ENCODE measurements at places on chromosomes 11 and 22.

DNA sequence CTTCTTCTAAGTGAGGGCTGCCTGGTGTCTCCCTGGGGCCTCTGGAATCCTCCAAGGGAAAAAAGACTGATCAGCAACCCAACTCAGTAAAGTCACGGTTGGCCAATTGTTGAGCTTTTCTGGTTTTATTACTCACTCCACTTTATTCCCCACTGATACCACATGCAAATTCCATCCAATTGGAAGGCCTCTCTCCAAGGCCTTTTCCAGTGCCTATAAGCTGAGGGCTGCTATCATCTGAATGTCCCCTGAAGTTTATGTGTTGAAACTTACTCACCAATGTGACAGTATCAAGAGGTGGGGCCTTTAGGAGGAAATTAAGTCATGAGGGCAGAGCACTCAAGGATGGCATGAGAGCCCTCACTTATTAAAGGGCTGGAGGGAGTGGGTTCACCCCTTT lies 463.3 kb downstream of the BUD13 start:
- no peak for DNase-seq

DNA sequence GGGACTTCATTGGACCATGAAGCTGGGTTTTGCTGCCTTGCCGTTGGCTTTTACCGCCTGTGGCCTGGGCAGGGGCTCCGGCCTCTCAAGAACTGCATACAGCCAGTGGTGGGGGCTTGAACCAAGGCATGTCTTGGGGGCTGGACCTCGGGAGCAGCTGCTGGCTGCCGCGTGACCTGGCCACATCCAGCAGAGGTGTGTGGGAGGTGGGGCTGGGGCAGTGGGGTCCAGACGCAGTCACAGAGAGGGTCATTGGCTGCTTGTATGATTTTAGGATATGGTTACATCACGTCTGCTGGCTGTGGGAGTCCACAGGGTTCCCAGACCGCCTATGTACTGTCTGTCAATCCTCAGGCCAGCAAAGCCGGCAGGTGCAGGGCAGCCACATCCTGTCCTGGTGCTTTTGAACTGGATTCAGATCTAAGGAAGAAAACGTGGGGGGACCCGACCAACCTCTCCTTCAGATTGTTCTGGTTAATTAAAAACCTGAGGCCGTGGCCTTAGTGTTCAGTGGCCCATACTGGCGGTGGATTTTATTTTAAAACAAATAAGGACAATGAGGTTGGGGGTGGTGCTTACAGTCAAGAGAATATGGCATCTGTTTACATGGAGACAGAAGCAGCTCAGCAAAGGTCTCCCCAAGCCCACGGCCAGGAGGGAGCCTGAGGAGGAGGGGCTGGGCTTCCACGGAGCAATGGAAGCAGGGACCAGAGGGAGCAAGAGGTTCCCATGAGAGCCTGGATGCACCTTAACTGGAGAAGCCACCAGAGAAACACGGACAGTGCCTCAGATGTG lies 426.0 kb downstream of the TBC1D22A start:
- no peak for DNase-seq

- peak; percentile 72 for DNase-seq
Measured at GRCh38 chr11:60913793-60914632, at the start of gene TMEM109. TMEM109 (plus strand) TSS chr11:60914158; CDS start chr11:60919694, 5,536 bp downstream.

DNA sequence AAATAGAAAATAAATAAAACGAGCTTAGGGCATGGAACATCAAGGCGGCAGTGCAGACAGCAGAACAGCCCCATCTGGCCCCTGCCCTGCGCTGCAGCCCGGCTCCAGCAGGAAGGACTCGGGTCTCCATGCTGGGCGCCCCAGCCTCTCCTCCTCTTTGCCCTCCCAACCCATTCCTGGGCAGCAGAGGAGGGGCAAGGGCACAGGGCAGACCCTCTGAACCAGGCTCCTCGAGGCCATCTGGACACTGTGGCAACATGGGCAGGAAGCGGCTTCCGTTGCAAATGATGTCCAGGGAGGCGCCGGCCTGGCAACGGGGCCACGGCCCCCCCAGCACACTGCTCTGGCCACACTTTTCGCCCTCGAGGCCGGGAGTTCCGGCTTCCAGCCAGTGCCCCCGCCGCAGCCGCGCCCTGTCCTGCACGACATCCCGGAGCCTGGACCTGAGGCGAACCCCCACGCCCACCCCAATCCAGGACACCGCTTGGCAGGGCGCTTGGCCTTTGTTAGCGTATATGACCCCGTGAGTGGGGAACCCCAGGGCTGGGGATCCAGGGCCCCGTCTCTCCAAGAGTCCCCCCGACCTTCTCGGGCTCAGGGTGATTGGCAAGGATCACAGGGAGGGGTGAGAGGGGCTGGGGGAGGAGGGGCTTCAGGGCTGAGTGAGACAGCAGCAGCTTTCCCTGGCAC lies 192.1 kb downstream of the IGLL1 start:
- DNase-seq, result no peak

DNA sequence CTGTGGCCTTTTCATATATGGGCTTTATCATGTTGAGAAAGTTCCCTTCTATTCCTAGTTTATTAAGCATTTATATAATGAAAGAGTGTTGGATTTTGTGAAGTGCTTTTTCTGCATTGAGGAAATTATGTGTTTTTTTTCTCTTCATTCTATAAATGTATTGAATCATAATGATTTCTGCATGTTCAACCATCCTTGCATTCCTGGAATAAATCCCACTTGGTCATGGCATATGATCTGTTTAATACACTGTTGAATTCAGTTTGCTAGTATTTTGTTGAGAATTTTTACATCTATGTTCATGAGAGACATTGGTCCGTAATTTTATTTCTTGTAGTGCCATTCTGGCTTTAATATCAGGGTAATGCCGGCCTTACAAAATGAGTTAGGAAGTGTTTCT lies 25.8 kb downstream of the PIM3 start:
- DNase-seq, result no peak

- DNase-seq, result no peak
Measured at GRCh38 chr11:108654994-108655631, 9.8 kb upstream of the DDX10 start.

- no peak for DNase-seq
Measured at GRCh38 chr11:64015935-64016845, 19.5 kb upstream of the FLRT1 start.

- no peak for DNase-seq
Measured at GRCh38 chr11:128504486-128504885, 82.9 kb downstream of the ETS1 start.

GRCh38 chr11:113411536-113411935 lies 24.0 kb downstream of the ANKK1 start:
- no peak for DNase-seq

- DNase-seq, result no peak
Measured at GRCh38 chr11:1839924-1840779, 1.4 kb downstream of the TNNI2 start.

DNA sequence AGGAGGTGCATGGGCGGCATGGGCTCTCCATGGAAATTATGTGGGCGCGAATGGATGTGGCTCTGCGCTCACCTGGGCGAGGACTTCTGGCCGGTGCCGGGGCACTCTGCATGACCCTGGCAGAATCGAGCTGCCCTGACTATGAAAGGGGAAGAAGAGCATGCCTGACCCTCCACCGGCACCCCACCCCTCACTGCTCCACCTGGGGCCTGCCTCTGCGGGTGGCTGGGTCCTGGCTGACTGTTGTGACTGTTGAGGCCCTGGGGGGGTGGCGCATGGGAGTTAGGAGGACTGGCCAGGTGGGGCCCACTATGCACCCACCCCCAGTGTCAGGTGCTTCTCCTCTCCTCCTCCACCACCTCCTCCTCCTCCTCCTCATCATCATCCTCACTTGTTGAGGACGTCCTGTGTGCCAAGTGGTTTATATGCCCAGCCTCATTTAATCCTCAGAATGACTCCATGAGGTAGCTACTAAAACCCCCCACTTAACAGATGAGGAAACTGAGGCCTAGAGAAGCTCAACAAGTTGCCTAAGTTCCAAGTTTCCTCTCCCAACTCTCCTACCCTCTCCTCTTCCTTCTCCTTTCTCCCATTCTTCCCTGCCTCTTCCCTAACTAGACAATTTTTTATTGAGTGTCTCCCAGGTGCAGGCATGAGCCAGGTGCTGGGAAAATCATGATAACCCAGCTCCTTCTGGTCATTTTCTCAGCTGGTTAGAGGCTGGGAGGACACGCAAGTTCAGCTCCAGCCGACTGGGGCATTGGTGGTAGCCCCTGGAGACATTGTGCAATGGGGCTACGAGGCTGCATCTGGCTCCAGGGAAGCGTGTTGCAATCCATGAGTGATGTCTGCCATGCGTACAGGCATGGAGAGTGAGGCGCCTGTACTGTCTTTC lies 2.3 kb downstream of the MYEOV start:
- DNase-seq, result no peak

DNA sequence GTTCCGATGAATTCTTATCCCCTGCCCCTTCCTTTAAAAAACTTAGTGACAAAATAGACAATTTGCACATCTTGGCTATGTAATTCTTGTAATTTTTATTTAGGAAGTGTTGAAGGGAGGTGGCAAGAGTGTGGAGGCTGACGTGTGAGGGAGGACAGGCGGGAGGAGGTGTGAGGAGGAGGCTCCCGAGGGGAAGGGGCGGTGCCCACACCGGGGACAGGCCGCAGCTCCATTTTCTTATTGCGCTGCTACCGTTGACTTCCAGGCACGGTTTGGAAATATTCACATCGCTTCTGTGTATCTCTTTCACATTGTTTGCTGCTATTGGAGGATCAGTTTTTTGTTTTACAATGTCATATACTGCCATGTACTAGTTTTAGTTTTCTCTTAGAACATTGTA lies 12.0 kb downstream of the CCND1 start:
- DNase-seq, result no peak

- DNase-seq, result peak; percentile 24
Measured at GRCh38 chr11:2301631-2302305, at the start of the genes C11orf21 and TSPAN32. C11orf21 (minus strand) TSS chr11:2301918; CDS start chr11:2301808, 110 bp downstream. TSPAN32 (plus strand) TSS chr11:2302013; CDS start chr11:2302150, 137 bp downstream.

GRCh38 chr22:38766076-38766777 lies 10.4 kb upstream of the SUN2 start:
- peak; percentile 19 for DNase-seq

- peak; percentile 44 for DNase-seq
Measured at GRCh38 chr22:40289991-40290459, 56.3 kb upstream of the ADSL start.

- DNase-seq, result no peak
Measured at GRCh38 chr22:26135806-26136205, 33.5 kb upstream of the SEZ6L start.

- no peak for DNase-seq
Measured at GRCh38 chr11:46290598-46291309, 13.3 kb downstream of the CREB3L1 start.

GRCh38 chr11:77276271-77276670 lies 25.2 kb downstream of the GDPD4 start:
- no peak for DNase-seq

- no peak for DNase-seq
Measured at GRCh38 chr11:125210066-125210465, 45.5 kb downstream of the PKNOX2 start.

- DNase-seq, result no peak
Measured at GRCh38 chr11:78832226-78832947, 257.7 kb upstream of the NARS2 start.

GRCh38 chr11:57432714-57433163 lies 5.8 kb upstream of the SLC43A3 start:
- no peak for DNase-seq

DNA sequence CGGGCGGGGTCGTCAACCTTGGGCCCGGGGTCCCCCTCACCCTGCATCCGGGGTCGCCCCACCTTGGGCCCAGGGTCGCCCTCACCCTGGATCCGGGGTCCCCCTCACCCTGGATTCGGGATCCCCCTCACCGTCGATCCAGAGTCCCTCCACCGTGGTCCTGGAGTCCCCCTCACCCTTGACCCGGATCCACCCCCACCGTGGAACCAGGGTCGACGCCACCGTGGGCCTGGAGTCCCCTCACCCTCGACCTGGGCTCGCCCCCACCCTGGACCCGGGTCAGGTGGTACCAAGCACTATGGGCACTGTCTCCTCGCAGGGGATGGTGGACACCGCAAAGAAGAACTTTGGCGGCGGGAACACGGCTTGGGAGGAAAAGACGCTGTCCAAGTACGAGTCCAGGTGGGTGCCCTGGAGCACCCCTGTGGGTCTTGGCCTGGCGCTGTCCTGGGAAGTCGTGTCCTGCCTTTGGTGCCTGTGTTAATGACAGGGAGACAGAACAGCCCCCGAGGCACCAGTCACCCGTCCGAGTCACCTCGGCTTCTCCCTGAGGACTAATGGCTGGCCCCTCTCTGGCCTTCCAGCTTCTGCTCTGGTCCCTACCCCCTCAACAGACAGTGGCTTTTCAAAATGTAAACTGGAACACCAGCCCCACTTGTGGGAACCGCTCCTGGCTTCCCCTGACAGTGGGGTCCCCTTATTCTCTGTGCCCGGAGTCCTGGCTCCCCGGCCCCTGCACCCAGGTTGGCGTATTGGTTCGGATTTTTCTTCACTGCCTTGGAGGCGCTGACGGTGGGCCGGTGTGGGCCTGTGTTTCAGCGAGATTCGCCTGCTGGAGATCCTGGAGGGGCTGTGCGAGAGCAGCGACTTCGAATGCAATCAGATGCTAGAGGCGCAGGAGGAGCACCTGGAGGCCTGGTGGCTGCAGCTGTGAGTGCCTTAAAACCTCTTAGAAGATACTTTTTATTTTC lies 762 bp downstream of the CRELD2 start:
- DNase-seq, result no peak

GRCh38 chr11:68322052-68322430 lies 9.7 kb downstream of the LRP5 start:
- DNase-seq, result no peak

GRCh38 chr22:50063589-50064393 lies 5.7 kb upstream of the TTLL8 start:
- no peak for DNase-seq

GRCh38 chr11:119363851-119364590 lies 17.5 kb downstream of the USP2 start:
- peak; percentile 25 for DNase-seq

- DNase-seq, result no peak
Measured at GRCh38 chr11:108608548-108608947, 15.0 kb upstream of the EXPH5 start.

- no peak for DNase-seq
Measured at GRCh38 chr11:65425971-65426838, 3.6 kb downstream of the NEAT1 start.

DNA sequence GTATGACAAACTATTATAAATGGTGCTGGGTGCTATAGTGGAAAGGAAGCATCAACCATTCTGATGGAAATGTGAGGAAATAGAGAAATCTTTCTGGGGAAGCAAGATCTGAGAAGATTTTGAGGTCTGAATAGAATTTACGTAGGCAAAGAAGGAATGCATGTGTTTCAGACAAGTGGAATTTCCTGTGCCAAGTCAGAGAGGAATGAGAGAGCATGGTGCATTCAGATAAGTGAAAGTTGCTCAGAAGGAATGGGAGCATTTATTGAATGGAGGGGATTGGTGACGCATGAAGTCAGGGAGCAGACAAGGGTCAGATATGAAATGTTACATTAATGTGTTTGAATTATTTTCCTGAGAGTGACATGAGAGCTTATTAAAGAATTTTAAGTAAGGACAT lies 725.5 kb downstream of the METTL15 start:
- DNase-seq, result no peak

DNA sequence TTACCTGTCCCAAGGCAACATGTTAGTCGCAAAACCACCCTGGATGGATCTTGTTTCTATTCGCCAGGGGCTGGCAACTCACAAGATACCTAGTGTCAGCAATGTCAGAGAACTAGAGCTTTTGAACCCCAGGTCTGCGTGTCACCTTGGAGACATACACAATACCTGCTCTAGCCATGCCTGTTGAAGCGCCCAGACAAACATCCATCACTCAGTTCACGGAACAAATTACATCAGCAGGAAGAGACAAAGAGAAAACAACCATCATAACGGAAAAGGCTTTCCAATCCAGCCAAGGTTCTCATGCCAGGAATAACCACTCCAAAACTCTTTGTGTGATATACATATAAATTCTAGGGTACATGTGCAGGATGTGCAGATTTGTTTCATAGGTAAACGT lies 2.2 kb downstream of the CD59 start:
- no peak for DNase-seq

- DNase-seq, result no peak
Measured at GRCh38 chr11:90753546-90753945, 530.7 kb upstream of the CHORDC1 start.

All from stimulated activated CD4-positive, alpha-beta T cell treated with anti-CD3 and anti-CD28 coated beads, Interleukin-15, amount 100 ng/mL, for 1 hour (primary cell).